ENCODE measurements at places on chromosomes 2 and 18. TPM values are rescaled to one million over a fixed set of nuclear protein-coding genes. Genes with fewer than 3 reads are reported as not detected.

Gene APLF
- 5.9 TPM for total RNA-seq

Gene CNOT11
- total RNA-seq, result 5.6 TPM

Gene CXCR1
- not detected for total RNA-seq

Gene LAMA1
- total RNA-seq, result 1.5 TPM

Gene ANKRD30B
- not detected for total RNA-seq

Gene ANKRD36
- total RNA-seq, result 41.6 TPM

Gene ST3GAL5
- 6.3 TPM for total RNA-seq

Gene COL4A3
- under 0.01 TPM for total RNA-seq

Gene POTEJ
- total RNA-seq, result not detected

Gene KCNJ3
- total RNA-seq, result not detected

Gene NOL4
- total RNA-seq, result not detected

Gene SFTPB
- total RNA-seq, result 0.17 TPM

Gene HOXD13
- not detected for total RNA-seq

Gene DLX2
- 0.09 TPM for total RNA-seq

Gene GALR1
- total RNA-seq, result not detected

Gene ASB18
- not detected for total RNA-seq

Gene GALNT1
- total RNA-seq, result 32.9 TPM

Gene LRRTM1
- not detected for total RNA-seq

Gene TWIST2
- 73.3 TPM for total RNA-seq

Gene FOXD4L1
- total RNA-seq, result under 0.01 TPM

Gene CDK15
- total RNA-seq, result 5.8 TPM

Gene SERPINB3
- total RNA-seq, result not detected

Gene CTLA4
- not detected for total RNA-seq

Gene SCN1A
- 0.09 TPM for total RNA-seq

Gene C2orf80
- not detected for total RNA-seq

Gene TBR1
- not detected for total RNA-seq

Gene MROH2A
- total RNA-seq, result not detected

Gene CCDC68
- total RNA-seq, result under 0.01 TPM

Gene SPEG
- total RNA-seq, result 7.8 TPM

Gene MERTK
- 0.86 TPM for total RNA-seq

Gene SCN7A
- total RNA-seq, result 14.3 TPM

Gene INPP4A
- 32.4 TPM for total RNA-seq

Gene TUBA3E
- not detected for total RNA-seq

Gene IL36RN
- not detected for total RNA-seq

Gene SCN3A
- 0.17 TPM for total RNA-seq

Gene GCG
- not detected for total RNA-seq

Gene CLHC1
- 12.8 TPM for total RNA-seq

Gene RBFA
- 24.7 TPM for total RNA-seq

Gene LYPD1
- total RNA-seq, result 0.26 TPM

Gene SLC16A14
- 6.1 TPM for total RNA-seq

Gene UGT1A8
- total RNA-seq, result not detected

Gene L3MBTL4
- 0.16 TPM for total RNA-seq

Gene CDK5R2
- not detected for total RNA-seq

Gene COL6A3
- total RNA-seq, result 1,632 TPM

Gene CHMP3
- total RNA-seq, result 74.7 TPM

Gene ESPNL
- 0.60 TPM for total RNA-seq

Gene LCT
- total RNA-seq, result 0.09 TPM

Gene ALPP
- total RNA-seq, result not detected

Gene MRO
- 0.09 TPM for total RNA-seq

Measured in bronchial smooth muscle cell (primary cell).